ENCODE measurements at places on chromosomes 1 and 21.

DNA sequence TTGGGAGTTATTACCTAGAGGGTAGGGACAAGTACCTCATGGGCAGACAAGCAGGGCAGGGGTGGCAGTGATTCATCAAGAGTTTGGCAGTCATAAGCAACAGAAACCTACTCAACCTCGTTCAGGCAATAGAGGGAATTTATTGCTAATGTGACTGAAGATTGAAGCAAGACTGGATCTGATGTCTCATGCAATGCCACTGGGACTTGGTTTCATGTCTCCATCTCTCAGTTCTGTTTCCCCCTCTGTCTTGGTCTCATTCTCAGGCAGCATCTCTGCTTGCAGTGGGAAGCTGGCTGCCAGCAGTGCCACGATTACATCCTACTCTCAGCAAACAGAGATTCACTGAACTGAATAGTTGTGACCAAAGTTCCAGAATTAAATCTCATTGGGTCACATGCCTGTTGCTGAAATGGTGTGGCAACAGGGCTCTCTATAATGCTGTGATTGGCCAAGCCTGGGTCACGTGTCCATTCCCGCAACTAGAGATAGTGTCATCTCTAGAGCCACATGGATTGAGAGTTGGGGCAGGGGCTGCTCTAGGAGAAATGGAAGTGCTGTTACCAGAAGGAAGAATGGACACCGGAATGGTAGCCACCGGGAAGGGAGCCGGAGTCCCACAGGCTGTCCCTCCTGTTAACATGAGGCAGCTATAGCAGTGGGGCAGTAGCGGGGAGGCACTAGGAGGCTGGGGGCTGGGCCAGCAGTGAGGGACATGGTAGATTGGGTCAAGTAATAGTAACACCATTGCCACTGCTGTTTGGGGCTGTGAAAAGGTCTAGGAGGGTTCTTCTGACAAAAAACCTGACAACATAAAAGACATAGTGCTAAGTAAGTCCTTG, 3.9 kb upstream of the CDC42 start:
- no peak for DNase-seq
- no peak overlapping the region for H3K4me3 ChIP-seq
- H3K27me3 ChIP-seq, result peaks cover 6% of the 10 kb centered on the region
- H3K27ac ChIP-seq, result peak overlapping the region; percentile 85
- H3K4me1 ChIP-seq, result peaks cover 12% of the 10 kb centered on the region

DNA sequence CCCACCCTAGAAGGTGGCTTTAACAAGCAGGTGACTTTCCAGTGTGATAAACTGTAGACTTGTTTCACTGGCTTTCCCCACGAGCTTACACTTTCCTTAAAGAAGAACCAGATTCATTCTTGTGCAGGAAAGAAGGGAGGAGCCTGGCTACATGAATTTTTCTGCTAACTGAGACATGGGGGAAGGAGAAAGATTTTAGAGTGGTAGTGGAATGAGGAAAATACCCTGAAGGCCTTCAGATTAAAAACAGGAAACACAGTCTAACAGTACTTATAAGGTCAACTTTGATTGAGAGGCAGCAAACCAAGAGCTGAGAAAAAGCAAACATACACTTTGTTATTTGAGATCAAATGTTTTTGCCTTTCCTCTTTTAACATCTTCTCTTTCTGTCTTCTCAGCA, 640.9 kb upstream of the PLXNA2 start:
- DNase-seq, result no peak
- H3K4me1 ChIP-seq, result peaks cover 32% of the 10 kb centered on the region
- H3K36me3 ChIP-seq, result no peaks in the 10 kb centered on the region
- no peak overlapping the region for H3K4me3 ChIP-seq
- peak overlapping the region; percentile 31 for H3K27ac ChIP-seq

GRCh38 chr1:162138112-162138511, 68.6 kb downstream of the NOS1AP start:
- H3K36me3 ChIP-seq, result no peaks in the 10 kb centered on the region
- no peak overlapping the region for H3K27ac ChIP-seq
- no peak for DNase-seq
- peaks cover 5% of the 10 kb centered on the region for H3K27me3 ChIP-seq
- peaks cover 50% of the 10 kb centered on the region for H3K4me1 ChIP-seq

- H3K27me3 ChIP-seq, result no peaks in the 10 kb centered on the region
- no peak for DNase-seq
- H3K4me3 ChIP-seq, result no peak overlapping the region
- H3K27ac ChIP-seq, result no peak overlapping the region
These were observed 24.1 kb downstream of the SMYD3 start for GRCh38 chr1:246482805-246483568.

- H3K4me1 ChIP-seq, result peaks cover 53% of the 10 kb centered on the region
- H3K27me3 ChIP-seq, result no peaks in the 10 kb centered on the region
- peaks cover 6% of the 10 kb centered on the region for H3K36me3 ChIP-seq
- no peak overlapping the region for H3K27ac ChIP-seq
- no peak overlapping the region for H3K4me3 ChIP-seq
These were observed 619 bp downstream of the BCL9 start for GRCh38 chr1:147541672-147542568.

- H3K27ac ChIP-seq, result no peak overlapping the region
- no peak overlapping the region for H3K4me3 ChIP-seq
- no peak for DNase-seq
These were observed 81.6 kb downstream of the PRKAA2 start for GRCh38 chr1:56726706-56727105.

- H3K4me1 ChIP-seq, result no peaks in the 10 kb centered on the region
- H3K4me3 ChIP-seq, result no peak overlapping the region
- peaks cover 11% of the 10 kb centered on the region for H3K36me3 ChIP-seq
- peaks cover 24% of the 10 kb centered on the region for H3K27me3 ChIP-seq
- no peak overlapping the region for H3K27ac ChIP-seq
- no peak for DNase-seq
These were observed 85.9 kb upstream of the SIM2 start for GRCh38 chr21:36613059-36613458.
